ENCODE measurements at places on chromosomes 12 and 14. TPM values are rescaled to one million over a fixed set of nuclear protein-coding genes. Genes with fewer than 3 reads are reported as not detected.

Gene IQSEC3
- 0.67 TPM for total RNA-seq

Gene CHGA
- not detected for total RNA-seq

DNA sequence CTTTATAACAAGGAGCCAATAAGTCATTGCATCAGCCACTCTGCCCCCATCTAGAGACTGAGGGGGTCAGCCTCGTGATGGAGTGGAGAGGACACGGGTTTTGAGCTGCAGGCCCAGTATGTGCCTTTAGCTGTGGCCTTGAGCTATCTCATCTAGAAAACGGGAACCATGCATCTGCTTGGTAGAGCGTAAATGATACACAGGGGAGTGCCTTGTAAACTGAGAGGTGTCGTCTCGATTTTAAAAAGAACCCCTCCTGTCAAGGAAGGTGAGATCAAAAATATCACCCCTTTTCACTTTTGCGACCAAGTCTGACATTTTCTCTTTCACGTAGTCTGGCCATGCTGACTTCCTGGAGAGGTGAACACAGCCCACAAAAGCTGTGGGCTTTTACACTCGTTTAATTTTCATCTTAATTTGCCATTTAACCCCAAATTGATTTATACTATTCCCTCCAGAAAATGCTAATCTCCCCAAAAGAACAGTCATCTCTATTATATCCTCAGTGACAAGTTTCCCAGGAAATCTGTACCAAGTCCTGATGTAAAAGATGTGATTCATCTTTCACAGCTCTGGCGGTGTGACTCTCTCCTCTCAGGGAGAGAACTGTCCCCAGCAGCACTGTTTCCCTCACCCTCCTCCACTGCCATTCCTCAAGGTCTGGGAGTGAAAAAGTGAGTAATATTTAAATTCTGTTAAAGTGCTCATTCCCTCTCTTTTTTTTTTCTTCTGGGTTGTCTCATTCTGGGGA is 30.6 kb downstream of the VCPKMT start:
- no peak for DNase-seq

GRCh38 chr14:63573581-63573980 is 30.4 kb upstream of the PPP2R5E start:
- DNase-seq: no peak

GRCh38 chr12:122873540-122873939 is 22.4 kb downstream of the VPS37B start:
- no peak for DNase-seq

- peak; percentile 92 for DNase-seq
Measured at GRCh38 chr12:101876861-101877805, at the start of gene DRAM1. Gene DRAM1, plus strand, starts transcription at chr12:101877580. Its CDS starts 210 bp downstream, at chr12:101877790.

GRCh38 chr12:15116983-15117382 is 104.2 kb downstream of the RERG start:
- no peak for DNase-seq

All from right atrium auricular region (tissue), 2 donors.